ENCODE measurements at places on chromosomes 6 and 20.
A peak's percentile ranks its signal among the peaks of the same experiment; 100 is the strongest.

- no peak for DNase-seq
Observed at GRCh38 chr6:27870291-27870870, 41.8 kb downstream of the OR2B2 start.

DNA sequence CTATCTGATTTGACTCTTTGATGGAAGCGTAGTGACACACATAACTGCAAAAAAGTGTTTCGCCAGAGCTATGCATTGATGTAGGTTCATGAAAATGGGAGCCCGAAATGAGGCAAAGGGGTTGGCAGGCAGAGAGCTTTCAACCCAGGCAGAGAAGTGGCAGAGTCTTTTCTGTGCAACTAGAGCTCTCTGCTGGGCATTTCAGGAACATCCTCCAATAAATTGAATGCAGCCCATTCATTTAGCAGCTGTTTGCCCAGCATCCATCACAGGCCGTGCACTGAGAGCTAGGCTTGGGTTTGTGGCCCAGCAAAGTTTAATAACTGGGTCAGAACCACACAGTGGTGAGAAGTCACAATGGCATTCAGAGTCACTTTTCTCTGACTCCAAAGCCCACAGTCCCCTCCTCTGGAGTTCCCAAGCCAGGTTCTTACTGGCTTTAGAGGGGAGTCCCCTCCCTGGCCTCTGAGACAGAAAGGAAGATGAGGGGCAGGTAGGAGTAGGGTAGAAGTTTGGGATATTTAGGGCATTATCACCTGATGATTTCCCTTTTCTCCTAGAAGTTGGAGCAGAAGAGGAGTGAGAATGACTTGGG is 31.8 kb upstream of the ELMO2 start:
- DNase-seq: peak; percentile 84

- no peak for DNase-seq
Observed at GRCh38 chr6:83198486-83199172, 5.5 kb downstream of the RWDD2A start.

GRCh38 chr6:84017709-84018452 is 15.7 kb upstream of the MRAP2 start:
- no peak for DNase-seq

DNA sequence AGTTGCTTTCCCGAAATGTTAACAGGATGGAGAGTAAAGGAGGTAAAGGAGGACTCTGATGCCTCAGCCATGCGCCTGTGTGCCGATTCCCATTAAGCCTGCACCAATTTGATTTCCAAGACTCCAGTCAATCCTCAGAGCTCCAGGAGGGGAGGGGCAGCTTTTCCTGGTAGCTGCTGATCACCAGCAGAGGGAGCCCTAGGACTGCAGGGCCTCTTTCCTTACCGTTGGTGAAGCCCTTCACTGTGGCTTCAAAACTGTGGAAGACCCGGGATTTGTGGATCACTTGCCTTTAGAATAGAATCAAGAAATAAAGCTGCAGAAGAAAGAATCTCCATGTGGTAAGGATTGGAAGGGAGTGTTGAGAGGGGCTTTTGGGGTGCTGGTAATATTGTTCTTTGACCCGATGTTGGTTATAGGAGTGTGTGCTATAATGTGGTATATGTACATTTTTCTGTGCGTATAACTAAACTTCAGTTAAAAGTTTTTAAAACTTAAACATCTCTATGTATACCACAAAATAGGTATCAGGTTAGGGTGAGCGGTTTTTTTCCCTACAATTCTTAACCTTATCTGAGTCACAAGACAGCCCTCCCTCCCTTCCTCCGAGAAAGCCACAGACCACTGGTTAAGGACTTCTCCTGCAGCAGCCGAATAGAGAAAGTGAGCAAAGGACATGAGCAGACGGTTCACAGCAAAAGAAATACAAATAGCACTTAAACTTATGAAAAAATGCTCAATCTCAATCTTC is 6.9 kb upstream of the OSER1 start:
- DNase-seq: peak; percentile 76

- DNase-seq: no peak
Observed at GRCh38 chr6:28154357-28154756, 12.7 kb downstream of the ZKSCAN8 start.

- no peak for DNase-seq
Observed at GRCh38 chr20:22686097-22686496, 101.7 kb upstream of the FOXA2 start.

DNA sequence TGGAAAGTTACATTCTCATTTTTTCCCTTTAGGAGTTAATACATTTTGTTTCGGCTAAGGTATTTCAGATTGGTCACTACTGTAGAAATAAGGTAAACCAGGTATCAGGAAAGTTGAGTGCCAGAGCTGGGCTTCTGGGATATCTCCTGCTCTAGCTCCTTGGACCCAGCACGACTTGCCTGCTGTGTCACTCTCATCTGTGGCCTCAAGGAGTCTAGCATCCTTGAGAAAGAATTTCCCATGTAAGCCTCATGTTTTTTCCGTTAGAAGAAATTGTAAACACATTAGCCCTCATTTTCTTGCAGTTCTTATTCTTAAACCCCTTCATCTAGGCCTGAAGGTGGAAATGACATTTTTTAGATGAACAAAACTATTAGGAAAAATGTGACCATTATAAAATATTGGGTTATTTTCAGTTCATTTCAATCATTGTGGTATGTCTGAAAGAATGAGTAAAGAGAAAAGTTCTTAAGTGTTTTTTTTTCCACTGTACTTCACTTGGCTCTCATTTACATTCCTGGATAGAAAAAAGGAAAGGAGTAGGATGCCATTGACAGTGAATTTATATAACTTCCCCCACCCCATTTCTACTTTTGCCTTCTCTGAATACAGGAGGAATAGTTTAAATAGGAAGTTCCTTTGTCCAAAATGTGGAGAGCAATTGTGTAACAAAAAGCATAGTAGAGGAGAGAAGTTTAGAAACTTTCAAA is 46.7 kb downstream of the CD2AP start:
- no peak for DNase-seq

DNA sequence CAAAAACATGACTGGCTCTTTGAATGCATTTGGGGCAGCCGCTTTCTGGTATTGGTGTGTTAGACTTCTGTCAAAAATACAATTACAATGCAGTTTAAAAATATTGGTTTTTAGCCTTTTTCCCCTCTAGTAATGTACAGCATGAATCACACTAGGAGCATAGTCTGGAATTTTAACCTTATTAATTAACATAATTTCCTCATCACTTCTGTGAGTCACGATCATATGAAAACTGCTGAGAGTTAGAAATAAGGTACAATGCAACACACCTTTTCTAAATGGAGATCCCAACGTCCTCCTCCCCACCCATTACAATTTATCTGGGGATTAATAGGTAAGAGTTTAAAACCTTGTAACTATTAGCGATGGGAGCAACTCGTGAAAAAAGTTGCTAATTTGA is 297.1 kb upstream of the RIMS1 start:
- DNase-seq: no peak

- no peak for DNase-seq
Observed at GRCh38 chr6:107079429-107079828, 35.9 kb downstream of the BEND3 start.

DNA sequence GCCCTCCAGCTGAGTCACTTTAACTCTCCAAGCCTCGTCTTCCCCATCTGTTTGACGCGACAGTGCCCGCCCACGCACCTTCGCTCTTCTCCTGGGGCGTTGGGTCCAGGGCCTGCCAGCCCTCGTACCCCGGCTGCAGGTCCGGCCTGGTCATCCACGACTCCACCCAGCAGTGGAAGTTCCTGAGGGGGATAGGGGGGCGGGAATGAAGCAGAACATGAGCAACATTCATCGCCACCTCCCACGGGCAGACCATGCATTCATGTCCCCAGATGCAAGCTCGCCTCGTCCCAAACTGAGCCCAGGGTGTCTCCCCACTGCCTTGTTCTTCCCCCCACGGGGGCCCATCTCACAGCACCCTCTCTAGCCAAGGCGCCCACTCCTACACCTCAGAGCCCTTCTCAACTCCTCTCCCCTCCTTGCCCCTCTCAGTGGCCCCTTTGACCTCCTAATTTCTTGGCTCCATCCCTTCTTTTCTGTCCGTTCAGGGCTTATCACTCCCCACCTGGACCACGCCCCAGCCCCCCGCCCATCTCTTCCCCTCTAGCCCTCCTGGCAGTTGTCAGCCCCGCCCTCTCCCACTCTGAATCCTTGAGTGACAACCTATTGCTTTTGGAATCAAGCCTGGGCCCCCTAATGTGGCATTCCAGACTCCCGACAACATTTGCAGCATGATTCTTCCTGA is 23.7 kb downstream of the TGM2 start:
- no peak for DNase-seq

- DNase-seq: no peak
Observed at GRCh38 chr6:139290787-139291311, 949 bp downstream of the TXLNB start.

DNA sequence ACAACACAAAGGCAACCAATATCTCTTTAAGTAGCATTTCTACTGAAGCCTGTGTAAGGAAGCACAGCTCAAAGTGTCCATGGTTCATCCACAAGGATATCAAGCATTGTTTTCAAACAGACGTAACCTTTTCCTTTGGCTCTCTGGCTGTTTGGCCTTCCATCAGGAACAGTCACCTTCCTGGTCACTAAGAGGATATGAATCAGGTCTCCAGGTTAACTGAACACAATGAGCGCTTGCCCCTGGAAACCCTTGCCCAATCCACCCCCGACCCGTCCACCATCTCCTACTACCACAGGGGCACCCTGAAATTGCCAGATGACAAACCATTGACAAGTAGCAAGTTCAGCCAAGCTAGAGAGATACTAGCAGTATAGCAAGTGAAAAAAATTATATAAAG is 114.4 kb upstream of the COL21A1 start:
- no peak for DNase-seq

- no peak for DNase-seq
Observed at GRCh38 chr20:6299456-6299855, 176.6 kb upstream of the FERMT1 start.

DNA sequence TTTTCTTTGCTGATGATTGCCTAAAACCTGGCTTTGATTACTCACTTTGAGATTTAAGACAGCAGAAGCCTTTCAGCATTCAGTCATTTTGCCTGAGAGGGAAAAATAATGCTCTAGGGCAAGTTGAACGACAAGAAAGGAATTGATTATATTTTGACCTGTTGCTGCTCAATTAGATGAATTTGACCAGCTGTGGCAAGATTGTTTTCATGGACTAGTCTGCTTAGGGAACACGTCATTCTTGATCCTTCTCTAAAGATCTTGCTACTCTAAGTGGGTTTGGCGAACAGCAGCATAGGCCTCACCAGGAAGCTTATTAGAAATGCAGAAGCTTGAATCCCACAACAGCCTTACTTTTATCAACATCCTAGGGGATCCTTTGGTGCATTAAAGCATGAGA is 59.7 kb upstream of the PHACTR1 start:
- DNase-seq: no peak

DNA sequence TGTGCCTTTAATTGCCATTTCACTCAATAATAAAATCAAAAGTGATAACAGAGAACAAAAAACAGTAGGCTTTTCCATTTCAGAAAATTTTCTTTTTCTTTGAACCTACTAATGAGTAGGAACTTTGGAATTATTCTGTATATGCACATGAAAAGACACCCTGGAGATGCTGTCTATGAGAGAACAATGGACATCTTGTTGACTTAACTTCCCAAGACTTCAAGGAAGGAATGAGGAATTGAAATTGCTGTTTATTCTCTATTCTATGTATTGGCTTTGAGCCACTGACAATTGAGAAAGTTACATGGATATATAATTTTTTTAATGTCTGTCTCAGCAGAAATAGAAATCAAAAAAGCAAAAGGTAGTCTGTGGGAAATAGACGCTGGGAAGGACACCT is 98.6 kb upstream of the PCSK2 start:
- no peak for DNase-seq

DNA sequence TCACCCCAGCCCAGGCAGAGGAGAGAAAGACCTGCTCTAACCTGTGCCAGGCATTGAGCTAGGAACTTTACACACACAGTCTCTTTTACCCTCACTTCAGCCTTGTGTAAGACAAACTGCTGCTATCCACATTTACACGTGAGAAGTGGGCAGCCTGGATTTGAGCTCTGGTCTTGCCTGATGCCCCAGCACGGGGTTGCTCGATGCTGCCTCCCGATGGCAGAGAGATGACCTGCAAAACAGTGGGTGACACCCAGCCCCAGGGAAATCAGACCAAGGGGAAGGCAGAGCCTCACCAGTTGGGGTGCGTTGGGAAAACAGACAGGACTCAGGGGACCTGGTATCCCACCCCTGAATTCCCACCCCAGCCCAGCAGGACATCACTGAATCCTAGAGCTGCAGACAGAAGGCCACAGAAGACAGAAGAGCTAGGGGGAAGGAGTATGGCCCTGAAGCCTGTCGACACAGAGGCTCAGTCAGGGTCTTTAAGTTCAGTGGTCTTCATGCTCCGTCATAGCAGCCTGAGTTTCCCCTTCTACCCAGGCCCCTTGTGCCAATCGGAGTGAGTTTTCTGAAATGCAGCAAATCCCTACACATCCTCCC is 990 bp downstream of the BPI start:
- DNase-seq: peak; percentile 15

GRCh38 chr6:33452496-33452895 is 1.9 kb upstream of the ZBTB9 start:
- no peak for DNase-seq

GRCh38 chr20:14562981-14563380 is 225.6 kb upstream of the FLRT3 start:
- no peak for DNase-seq

DNA sequence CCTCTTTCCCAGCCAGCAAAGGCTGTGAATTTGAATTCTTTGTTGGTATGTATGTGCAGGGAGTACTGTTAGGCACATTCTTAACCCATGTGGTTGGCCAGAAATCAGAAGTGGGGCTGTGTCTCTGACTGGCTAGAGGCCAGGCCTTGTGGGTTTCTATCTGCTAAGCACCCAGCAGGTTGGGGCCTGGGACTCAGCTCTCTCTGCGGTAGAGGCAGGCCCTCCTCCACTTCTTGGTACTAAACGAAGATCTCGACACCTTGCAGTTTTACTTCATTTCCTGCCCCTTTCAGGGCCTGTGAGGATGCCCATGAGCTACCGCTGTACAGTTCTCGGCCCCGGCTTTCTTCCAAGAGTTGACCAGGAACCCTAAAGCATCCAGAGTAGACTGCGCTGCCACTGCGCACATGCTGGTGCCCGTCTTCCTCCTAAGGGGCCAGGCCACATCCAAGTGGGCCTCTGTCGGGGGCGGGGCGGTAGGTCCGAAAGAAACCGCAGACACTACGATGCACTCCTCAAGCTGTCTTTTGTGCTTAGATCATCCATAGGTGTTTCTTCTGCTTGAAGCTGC is 51.1 kb downstream of the TCP11 start:
- DNase-seq: no peak

GRCh38 chr6:101705866-101706265 is 312.4 kb downstream of the GRIK2 start:
- no peak for DNase-seq
